ENCODE measurements at places on chromosomes 7 and 10. TPM values are rescaled to one million over a fixed set of nuclear protein-coding genes. Genes with fewer than 3 reads are reported as not detected.

- no peak for DNase-seq
Measured at GRCh38 chr7:7131273-7131672, 51.1 kb upstream of the C1GALT1 start.

DNA sequence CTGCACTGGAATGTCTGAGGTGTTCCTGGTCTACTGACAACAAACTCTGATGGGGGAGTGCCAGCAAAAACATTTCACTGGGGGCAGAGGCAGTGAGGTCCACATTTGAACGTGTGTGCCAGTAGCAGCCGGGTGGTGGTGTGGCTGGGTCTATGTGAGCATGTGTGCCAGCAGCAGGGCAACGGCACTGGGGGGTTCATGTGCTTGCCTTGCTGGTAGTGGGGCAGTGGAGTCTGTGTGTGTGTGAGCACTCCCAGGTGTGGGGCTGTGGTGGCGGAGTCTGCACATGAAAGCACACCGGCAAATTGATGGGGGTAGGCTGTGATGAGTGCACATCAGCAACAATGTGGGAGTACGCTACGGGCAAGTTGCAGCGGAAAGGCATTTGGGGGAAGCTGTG is 49.4 kb upstream of the SORCS1 start:
- no peak for DNase-seq

DNA sequence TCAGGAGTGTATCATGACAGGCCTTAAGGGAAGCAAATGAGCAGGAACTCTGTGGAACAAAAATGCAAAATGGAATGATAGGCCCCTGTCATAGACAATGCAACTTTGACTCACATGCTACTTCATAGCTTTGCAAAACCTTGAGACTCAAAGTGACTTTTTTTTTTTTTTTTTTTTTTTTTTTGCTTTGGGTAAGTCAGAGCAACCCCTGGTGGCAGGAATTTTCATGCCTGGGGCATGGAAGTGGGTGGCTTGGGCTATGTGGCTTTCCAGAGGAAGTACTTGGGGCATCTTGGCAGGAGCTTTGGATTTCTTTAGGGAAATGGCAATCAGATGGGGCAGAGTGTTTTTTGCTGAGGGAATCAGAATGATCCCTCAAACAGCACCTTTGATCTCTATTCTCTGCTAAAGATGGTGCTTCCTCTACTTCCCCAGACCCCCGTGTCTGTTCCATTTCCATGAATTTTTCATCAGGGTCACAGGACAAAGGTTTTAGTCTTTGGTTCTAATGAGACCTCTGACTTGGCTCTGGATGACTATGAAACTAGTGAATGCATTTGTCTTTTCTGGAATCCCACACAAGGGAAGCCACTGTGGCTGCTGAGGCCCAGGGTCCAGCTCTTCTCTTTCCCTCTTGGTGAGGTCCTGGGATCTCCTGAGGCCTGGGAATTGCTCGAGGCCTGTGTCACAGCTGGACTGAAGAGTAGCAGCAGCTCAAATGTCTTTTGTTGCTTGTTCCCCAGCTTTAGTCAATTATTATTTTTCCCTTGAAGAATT is 62.8 kb downstream of the TACC2 start:
- no peak for DNase-seq

DNA sequence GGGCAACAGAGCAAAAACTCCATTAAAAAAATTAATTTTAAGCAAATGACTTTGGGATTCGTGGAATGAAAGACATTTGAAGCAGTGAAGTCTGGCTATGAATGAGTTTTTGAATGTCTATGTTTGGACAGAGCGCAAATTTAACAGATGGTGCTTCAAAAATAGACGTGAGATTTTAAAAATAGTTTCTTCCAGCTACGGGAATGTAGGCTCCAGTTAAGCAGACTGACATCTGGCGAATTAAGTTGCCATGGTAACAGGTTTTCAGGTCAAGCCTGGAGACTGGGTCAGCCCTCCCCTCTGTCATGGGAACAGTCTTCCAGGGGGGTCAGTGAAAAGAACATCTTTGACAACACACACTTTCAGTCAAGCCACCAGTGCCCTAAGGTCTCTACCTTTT is 62.0 kb downstream of the MYOF start:
- DNase-seq: no peak

GRCh38 chr7:139871820-139872219 is 42.8 kb downstream of the TBXAS1 start:
- no peak for DNase-seq

DNA sequence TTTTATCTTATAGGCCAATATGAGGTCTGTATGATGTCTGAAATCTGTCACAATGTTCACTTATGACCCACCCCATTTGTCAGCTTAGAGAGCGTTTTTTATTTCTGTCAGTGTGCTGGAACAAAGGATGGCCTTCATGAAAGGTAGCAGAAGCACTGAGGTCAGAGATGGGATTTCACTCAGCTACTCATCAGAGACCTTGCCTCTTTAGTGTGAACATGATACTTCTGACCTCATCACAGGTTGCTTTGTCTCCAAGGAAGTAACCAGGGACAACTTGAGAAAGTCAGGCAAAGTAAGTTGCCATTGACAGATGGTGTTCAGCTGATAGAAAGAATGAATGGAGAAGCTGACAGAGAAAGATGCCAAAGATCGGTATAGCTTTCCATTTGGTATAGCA is 16.3 kb downstream of the YAE1 start:
- DNase-seq: no peak

- no peak for DNase-seq
Measured at GRCh38 chr7:25244254-25245033, 16.2 kb upstream of the NPVF start.

DNA sequence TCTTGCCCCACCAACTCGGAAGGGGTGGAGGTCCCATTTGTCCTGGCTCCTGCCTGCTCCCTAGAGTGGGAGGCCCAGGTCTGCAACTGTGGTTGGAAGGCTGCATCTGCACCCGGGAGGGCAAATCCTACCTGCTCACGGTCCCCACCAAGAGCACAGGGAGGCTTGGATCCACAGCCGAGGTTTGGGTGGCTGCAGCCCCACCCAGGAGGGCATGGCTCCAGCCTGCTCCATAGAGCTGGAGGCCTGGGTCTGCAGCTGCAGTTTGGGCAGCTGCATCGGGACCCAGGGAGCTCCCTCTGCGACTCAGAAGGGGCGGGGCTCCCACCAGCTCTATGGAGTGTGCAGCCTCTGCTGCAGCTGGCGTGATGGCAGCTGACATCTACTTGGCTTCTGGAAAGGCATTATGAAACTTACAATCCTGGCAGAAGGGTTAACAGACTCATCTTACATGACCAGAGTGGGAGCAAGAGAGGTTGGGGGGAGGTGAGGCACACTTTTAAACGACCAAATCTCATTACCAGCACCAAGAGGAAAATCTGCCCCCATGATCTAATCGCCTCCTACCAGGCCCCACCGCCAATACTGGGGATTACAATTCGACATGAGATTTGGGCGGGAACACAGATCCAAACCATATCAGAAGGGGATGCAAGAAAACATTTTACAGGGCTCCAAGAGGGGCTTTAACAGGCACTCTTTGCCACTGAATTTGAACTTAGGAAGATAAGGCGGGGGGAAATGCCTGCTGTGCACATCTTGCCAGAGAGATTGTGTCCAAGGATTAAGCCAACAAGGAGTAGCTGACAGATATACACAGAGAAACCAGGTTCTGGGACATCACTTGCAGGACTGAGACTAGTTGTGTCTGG is 8.2 kb upstream of the BLVRA start:
- no peak for DNase-seq

- no peak for DNase-seq
Measured at GRCh38 chr7:51067258-51067657, 249.4 kb downstream of the COBL start.

GRCh38 chr10:72935361-72935760 is 19.2 kb downstream of the PLA2G12B start:
- no peak for DNase-seq

- DNase-seq: no peak
Measured at GRCh38 chr10:121245754-121246153, 352.5 kb downstream of the FGFR2 start.

GRCh38 chr10:79179957-79180309 is 111.2 kb downstream of the ZMIZ1 start:
- no peak for DNase-seq

DNA sequence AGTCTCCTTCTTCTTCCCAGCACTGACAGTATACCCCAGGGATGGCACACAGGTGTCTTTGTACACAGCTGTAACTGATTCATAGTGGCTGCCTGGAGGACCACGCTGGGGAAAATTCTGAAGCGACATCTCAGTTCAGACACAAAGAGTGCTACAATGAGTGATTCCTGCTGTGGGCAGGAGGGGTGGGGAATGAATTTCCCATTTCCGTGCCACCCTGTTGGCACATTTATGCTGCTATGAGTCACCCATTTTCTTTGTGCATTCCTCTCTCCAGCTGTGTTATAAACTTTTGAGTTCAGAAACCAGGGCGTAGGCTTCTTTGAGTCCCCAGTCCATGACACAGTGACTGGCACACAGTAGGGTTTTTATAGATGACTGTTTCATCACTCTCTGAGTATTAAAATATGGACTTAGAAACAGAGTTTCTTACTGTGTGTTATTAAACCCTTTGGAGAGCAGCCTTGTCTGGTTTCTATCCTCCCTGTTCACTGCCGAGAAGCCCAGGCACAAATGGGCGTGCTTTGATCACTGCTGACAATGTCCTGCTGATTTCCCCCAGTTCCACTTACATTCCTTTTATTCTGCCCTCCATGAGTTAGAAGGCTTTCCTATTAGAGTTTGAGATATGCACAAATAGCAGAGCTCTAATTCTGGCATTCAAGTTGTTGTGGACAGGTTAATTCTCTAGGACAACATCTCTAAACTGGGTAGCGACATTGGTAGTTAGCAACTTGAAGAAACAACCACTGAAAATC is 24.0 kb upstream of the NPS start:
- DNase-seq: no peak

DNA sequence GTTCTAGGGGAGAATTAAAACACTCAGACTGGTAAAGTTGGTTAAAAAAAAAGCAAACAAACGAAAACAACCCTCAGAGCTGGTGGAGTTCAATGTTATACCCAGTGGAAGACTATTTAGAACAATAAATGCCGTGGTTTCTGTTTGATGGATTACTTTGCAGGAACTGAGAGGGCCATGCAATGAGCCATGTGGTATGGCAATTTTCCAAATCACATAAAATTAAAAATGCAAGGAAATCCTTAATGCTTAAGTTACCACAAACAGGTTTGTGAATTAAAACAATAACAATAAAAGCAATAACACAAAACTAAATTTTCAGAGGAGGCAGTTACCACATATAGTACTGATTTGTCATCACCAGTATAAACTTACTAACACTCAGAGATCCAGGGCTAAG is 96.9 kb downstream of the RTKN2 start:
- no peak for DNase-seq

- no peak for DNase-seq
Measured at GRCh38 chr7:93949423-93949822, 27.9 kb downstream of the GNG11 start.

DNA sequence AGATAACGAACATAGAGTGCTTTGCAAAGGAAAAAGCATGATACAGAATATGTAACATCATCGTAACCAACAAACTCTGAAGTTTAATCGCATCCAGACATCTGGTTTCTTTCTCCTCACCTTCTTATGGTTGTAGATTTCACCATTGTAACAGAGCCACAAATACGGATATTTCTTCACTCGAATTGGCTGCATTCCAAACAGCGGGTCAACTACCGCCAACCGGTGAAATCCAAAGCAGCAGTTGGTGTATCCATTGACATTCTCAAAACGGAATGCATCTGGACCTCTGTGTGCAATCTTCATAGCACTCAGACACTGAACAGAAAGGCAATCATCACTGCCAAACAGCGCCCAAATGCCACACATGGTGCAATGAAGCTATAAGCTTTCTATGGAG is 3.4 kb downstream of the ASNS start:
- no peak for DNase-seq

DNA sequence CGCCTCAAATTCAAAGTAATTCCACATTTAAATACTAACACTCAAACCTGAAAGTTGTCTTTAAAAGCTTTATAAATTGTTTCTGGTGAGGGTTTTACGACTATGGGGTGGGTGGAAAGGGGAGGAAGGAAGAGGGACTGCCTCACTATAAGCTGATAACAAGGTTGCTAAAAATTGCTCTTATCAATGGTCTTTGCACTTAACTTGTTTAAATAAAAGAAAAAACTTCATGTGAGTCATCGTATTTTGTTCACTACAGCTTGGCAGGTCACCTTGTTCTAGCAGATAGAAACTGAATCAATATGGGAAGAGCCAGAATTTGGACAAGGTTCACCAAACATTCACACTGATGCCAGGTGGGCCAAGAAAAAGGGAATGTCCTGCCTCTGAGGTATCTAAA is 129.2 kb downstream of the TES start:
- no peak for DNase-seq

GRCh38 chr7:17625043-17625442 is 315.3 kb downstream of the SNX13 start:
- no peak for DNase-seq

DNA sequence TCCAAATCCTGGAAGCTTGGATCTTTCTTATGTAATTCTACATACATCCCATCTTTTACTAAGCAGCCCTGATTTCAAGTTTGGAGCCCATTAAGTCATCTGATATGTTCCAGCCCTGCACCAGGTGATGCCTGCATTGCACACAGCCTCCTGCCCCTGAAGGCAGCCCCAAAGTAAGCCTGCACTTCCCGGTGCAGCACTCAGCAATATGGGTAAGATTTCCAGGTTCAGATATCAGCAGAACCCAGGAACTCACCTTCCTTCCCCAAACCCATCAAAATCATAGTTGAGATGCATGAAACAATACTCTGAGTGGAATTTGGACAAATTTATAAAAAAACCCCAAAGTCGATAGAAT is 333 bp upstream of the DDC start:
- DNase-seq: no peak

DNA sequence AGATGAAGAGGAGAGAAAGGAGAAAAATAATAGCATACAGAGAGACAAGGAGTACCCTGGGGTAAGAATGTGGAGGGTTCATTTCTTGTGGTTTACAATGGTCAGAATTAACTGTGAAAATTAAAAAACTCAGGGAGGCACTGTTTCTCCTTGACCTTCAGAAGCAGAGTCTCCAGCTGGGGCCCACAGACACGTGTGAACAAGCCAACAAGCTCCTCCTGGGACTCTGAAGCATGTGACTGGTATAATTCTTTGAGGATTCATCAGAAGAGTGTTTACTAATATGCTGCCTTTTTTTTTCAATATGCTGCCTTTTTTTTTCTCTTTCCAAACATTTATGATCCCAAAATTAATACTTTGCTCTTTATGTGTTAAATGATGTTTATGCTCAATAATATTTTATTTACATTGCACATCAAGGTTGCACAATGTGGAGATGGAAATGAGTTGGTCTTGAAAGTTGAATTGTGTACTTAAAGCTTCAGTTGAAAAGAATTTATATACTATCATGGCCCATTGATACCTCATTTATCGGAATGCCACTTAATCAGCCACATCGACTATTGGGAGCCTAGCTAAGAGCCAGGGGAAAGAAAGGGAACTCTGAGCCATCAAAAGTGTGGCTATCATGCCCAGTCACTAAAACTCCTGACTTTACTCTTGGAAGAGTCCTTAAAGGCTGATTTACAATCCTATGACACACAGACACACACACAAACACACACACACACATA is 134.7 kb upstream of the RHOBTB1 start:
- no peak for DNase-seq

- no peak for DNase-seq
Measured at GRCh38 chr7:117190746-117191435, 132.0 kb downstream of the WNT2 start.

GRCh38 chr7:101138213-101138870 is 11.4 kb downstream of the SERPINE1 start:
- DNase-seq: peak; percentile 87

The FAM131B gene
- 2.9 TPM for total RNA-seq

The ANLN gene
- total RNA-seq: 31.1 TPM

The SSC4D gene
- 0.24 TPM for total RNA-seq

The GPC2 gene
- 2.6 TPM for total RNA-seq

The CHN2 gene
- total RNA-seq: 0.70 TPM

The HTR5A gene
- total RNA-seq: not detected

The TRIM50 gene
- total RNA-seq: not detected

The CLCN1 gene
- total RNA-seq: 0.10 TPM
